NCI-H446 treated with DMSO at 0.1 percent for 48 hours (cell line): ENCODE measurements at places on chromosomes 4 and X.

DNA sequence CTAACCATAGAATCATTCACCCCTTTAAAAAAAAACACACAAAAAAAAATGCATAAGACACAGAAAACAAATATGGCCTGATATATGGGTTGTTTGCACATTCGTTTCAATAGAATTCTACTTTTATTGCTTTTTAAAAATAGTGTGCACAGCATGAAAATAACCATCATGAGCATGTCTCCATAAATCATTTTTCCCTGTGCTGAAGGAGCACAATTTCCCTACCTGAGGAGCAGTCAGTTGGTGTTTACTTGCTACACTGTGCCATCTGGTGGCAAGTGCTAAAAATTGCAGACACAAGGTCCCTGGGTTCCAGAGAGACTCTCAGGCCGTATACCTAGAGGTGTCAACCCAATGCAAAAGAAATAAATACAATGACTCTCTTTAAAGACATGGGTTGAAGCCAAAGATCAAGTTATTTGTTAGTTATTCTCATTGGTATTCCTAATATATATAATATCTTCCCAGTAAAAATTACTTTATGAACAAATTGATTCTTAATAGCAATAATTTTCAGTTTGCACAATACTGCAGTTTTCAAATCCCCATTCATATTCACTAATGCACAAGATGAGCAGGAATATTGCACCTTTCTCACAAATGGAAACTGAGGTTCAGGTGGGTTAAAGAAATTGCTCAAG, 551.4 kb downstream of the IQCM start:
- no peak for DNase-seq

GRCh38 chrX:26722666-26723428, 506.9 kb downstream of the MAGEB5 start:
- no peak for DNase-seq

DNA sequence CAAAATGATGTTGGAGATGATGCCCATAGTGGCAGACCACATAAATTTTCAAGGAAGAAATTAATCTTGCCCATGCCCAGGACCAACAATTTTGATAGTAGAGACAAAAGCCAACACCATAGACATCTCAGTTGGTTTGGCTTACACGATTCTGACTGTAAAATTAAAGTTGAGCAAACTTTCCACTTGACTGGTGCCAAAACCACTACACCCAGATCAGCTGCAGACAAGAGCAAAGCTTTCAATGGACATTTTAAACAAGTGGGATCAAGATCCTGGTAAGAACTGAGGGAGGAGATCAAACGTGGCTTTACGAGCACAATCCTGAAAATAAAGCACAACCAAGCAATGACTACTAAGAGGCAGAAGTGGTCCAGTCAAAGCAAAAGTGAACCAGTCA, 90.7 kb downstream of the PAPSS1 start:
- no peak for DNase-seq

DNA sequence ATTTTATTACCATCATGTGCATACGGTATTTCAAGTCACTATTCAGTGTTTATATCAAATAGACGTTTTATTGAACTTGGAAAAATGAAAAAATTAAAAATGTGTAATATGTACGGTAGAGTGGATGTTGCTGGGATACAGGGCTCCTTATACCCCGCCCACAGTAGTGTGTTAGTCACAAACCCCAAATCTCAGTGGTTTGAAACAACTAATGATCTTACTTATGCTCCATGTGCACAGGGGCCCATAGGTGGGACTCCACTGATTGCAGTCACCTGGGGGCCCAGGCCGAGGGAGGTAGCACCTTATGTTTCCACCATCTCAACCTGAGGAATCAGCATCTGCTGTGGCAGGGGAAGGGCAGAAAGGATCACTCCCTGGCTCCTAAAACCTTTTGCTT, 18.1 kb downstream of the LSM6 start:
- DNase-seq = no peak

GRCh38 chr4:133452678-133453077, 303.6 kb downstream of the PCDH10 start:
- DNase-seq = no peak

DNA sequence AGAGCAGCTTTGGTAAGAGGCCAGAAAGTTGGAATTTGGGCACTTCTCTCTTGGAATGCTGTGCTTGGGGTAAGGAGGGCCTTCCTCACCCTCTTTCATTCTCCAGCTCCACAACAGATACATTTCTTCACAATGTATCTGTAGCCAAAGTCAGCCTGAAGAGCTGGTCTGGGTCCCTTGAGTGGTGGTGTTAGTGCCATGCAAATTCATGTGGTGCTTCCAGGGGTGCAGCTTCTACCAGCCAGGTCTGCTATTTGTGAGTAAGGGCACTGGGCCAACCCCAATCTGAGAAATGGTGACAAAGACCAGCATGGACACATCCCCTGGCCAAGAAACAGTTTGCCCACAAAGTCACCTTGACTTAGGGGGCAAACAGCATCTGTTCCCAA, 17.8 kb downstream of the AMER1 start:
- DNase-seq = no peak

DNA sequence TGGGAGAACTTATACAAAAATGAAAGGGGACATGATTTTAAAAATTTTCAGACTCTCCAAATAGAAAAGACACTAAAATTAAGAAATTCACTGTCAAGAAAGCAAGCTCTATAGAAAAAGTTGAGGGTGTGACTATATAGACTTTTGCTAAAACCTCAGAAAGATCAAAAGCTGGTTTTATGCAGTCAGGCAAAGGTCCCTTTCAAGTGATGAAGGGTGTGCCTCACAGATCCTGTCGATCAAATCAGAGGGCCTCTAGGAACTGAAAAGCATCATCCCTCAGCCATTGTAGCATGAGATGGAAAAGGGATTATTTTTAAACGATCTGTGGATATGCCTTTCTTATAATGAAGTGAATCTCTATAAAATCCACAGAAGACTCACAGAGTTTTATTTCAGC, 116.5 kb downstream of the FAM13A start:
- no peak for DNase-seq
